ENCODE measurements at places on chromosomes 1 and 21. TPM values are rescaled to one million over a fixed set of nuclear protein-coding genes. Genes with fewer than 3 reads are reported as not detected.

DNA sequence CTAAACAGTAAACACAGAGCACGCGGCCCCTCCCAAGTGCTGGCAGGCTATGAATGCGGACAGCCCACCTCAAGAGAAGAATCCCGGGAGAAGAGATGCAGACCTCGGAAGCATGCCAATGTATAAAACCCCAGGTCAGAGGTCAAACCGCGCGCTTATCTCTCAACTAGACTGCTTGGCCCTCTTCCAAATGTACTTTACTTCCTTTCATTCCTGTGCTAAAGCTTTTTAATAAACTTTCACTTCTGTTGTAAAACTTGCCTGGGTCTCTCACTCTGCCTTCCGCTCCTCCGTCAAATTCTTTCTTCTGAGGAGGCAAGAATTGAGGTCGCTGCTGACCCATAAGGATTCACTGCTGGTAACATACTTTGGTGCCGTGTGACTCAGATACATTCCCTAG is 216.0 kb downstream of the S1PR1 start:
- no peak for DNase-seq

Gene SH2D1B
- total RNA-seq: not detected

Gene LIN28A
- total RNA-seq: 455 TPM

Gene SLC45A1
- 2.5 TPM for total RNA-seq

- DNase-seq: no peak
Measured at GRCh38 chr1:180166436-180166800, 11.7 kb downstream of the QSOX1 start.

DNA sequence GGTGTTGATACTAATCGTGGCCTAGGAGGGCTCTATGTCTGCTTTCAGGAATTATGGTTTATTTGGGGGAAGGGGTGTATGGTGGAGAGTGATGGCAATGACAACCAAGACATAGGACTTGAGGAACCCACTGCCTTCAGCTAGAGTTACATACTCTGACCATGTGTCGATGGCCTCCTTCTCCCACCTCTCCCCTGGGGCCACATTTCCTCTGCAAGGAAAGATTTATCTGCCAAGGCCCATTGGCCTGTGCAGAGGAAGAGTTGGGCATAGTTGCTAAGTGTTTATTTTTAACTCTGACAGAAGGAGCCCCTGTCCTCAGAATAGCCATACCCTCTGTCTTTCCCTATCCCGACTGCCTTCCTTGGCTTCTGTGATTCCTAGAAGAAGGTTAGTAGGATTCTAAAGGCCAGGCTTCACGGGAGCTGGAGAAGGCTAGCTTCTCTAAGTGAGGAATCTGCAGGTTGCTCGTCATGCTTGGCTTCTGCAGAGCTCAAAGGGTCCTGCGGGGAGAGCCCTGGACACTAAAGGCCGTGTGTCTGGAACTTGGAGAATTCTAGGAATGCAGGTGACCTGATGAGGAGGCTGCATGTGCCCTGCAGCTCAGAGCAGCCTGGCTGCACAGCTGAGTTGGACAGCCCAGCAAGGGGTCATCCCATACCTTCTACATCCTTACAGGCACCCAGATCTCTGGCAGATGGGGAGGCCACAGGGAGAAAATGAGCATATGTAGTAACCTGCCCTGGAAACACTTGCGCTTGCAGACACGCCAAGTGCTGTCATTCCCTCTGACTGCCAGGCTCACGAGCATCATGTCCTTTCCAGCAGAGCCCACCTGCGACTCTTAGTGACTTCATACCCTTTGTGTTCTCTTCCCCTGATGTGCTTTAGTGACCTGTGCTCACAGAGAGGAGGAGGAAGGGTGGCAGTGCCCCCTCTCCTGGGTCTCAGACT is 9.7 kb downstream of the MAPKAPK2 start:
- DNase-seq: no peak

Gene ALX3
- total RNA-seq: not detected

Gene PTPRC
- total RNA-seq: not detected

Gene SLFNL1
- 0.37 TPM for total RNA-seq

DNA sequence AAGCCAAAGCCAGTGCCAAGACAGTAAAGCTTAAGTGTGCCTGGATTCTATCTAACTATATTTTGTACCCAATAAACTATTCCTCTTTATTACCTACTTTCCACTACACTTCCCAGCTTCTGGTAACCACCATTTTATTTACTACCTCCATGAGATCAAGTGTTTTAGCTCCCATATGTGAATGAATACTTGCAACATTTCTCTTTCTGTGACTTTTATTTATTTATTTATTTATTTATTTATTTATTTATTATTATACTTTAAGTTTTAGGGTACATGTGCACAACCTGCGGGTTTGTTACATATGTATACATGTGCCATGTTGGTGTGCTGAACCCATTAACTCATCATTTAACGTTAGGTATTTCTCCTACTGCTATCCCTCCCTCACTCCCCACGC is 582.1 kb downstream of the AMY1C start:
- DNase-seq: no peak

DNA sequence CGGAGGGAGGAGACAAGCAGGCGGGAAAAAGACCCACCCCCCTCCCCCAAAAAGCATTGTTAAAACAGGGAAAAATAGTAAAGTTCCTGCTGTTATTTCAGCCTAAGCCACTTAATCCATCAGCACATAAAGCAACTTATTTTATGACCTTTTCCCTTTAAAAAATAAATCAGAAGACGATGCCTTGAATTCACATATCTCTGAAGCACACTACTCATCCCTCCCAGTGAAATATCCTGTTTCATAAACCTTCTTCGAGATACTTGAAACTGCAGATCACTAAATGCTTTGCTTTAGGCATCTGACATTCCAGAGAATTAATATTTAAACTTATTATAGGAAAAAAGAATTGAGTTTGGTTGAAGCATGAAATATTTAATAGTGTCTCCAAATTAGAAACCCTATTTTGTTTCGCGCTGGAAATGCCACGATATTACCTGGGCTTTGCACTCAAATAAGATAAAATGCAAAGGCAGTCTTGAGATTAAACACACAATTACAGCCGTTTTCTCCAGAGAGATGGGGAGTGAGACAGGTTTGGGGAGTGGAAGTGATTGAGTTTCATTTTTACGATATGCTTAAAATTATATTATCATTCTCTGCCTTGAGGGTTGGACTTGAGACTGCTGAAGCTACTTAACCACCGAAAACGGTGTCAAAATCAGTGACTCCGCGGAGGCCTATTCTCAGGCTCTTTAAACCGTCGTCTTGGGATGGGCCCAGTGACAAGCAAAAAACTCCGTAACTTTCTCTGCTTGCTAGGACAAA is 9.3 kb downstream of the GLIS1 start:
- DNase-seq: no peak

GRCh38 chr1:96865731-96866685 is 144.4 kb downstream of the PTBP2 start:
- no peak for DNase-seq

GRCh38 chr1:208917281-208917680 is 666.2 kb upstream of the CAMK1G start:
- no peak for DNase-seq

DNA sequence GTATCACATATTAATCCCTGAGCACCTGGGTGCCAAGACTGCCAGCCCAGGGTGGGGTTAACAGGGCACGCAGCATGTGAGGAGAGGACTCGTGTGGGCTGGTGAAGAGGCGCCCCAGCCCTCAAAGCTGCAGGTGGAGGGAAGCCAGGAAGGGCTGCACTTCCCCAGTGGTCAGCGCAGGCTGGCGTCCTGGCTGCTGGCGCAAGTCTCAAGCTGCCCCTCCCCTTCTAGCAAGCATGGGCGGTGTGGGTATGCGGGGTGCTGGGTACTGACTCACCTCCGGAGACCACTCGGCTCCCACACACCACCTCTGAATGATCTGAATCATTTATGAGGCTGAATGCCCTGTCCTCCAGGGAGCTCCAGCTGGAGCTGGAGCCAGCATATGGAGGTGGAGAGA is 44.0 kb downstream of the EIF2D start:
- no peak for DNase-seq

DNA sequence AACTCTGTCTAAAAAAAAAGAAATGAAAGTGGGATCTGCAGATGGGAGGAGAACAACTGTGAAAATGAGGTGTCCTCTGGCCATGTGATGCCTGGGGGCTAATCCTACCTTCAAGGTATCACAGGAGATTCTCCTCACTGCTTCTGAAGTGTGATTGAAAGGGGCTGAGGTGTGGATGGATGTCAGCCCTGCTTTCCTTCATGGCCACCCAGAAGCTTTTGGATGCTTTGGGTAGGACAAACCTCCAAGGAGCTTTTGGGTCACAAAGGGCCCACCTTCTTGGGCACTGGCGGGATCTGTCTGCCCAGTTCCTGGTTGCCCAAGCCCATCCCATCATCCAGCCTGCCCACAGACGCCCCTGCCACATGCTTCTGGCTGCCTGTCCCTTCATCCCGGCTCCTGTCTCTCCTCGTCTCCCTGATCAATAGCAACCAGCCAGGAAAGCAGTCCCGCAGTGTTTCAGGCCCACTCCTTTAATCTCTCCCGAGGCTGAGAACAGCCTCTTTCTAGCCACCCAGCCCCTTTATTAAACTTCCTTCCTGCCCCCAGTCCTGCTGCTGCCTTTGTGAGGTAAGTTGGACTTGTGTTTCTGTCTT is 87.2 kb downstream of the MAN1C1 start:
- no peak for DNase-seq

Gene JAM2
- total RNA-seq: 29.7 TPM

Gene KPRP
- not detected for total RNA-seq

DNA sequence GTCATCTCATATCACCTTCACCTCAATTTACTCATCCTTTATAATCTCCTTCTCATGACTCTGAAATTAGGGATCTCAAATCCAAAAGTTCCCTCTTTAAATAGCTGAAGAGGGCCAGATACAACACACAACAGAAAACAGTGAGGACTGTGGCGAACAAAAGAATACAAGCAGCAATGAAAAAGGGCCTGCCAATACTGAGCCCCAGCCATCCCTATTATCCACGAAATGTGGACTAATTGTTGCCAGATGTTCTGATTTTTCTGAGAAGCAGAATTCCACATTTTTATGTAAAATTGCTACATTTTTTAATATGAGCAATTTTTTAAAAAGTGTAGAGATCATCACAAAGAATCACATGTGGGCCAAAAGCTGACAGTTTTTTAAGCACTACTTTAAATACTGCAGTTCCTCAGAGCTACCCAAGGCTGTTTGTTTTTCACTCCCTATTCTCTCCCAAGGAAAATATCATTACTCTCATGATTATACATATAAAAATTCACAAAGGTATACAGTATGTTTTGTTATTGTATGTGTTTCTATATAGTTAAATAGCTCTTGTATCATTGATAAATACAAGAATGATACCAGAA is 90.0 kb downstream of the ASH1L start:
- no peak for DNase-seq

- no peak for DNase-seq
Measured at GRCh38 chr1:50521703-50522102, 98.5 kb upstream of the DMRTA2 start.

Gene CADM3
- total RNA-seq: 10.0 TPM

Gene ARHGEF16
- total RNA-seq: 12.2 TPM

DNA sequence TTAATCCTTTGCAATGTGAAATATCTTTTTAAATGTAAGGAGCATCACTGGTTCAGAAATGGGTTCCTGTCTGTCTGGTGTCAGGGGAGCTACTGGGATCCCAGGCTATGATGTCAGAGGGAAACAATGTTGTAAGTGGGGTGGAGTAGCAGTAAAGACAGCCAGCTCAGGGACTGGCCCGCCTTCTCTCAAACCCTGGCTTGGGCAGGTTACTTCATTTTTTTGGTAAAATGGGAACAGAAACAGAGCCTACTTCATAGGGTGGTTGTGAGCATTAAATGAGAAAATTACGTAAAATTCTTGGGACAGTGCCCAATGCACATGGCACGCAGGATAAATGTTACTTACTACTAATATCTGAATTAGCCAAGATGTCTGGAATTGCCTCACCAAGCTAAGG is 30.7 kb upstream of the IL20 start:
- no peak for DNase-seq

Gene ITLN2
- not detected for total RNA-seq

DNA sequence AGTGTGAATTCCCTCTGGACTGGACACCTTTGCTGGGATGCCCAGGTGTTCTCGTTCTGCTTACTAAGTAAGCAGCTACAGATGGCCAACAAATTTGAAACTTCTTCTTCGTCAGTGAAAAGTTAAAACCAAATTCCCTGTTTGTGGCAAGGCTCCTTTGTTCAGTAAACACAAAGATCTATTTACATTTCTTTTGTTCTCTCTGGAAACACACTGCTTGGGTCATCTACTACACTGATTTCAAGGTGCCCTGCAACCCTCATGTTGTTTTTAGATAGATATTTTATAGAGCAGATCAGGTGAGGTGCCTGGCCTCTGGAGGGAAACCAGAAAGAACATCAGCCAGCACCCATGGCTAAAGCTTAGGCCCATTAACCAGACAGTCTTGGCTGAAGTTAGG is 157.2 kb upstream of the UBE2U start:
- no peak for DNase-seq

DNA sequence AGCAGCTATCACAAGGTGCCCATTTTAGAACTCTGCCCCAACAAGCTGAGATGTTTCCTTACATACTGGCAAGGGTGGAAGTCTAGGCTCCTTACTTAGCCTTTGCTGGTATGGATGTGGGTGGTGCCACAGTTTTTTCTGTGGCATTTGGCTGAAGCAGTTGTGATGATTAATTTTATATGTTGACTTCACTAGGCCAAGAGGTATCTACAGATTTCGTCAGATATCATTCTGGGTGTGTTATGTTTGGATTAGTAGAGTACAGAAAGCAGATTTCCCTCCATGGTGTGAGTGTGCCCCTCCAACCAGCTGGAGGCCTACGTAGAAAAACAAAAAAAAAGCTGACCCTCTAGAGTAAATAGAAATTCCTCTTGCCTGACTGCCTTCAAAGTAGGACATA is 317.0 kb downstream of the BARHL2 start:
- no peak for DNase-seq

- DNase-seq: no peak
Measured at GRCh38 chr1:236982380-236982779, 21.9 kb downstream of the MT1HL1 start.

- no peak for DNase-seq
Measured at GRCh38 chr1:223393275-223394214, at the start of gene CCDC185. CCDC185 (plus strand) TSS chr1:223393415; CDS start chr1:223393476, 61 bp downstream.

- no peak for DNase-seq
Measured at GRCh38 chr1:28412731-28413130, 43.2 kb downstream of the PHACTR4 start.

DNA sequence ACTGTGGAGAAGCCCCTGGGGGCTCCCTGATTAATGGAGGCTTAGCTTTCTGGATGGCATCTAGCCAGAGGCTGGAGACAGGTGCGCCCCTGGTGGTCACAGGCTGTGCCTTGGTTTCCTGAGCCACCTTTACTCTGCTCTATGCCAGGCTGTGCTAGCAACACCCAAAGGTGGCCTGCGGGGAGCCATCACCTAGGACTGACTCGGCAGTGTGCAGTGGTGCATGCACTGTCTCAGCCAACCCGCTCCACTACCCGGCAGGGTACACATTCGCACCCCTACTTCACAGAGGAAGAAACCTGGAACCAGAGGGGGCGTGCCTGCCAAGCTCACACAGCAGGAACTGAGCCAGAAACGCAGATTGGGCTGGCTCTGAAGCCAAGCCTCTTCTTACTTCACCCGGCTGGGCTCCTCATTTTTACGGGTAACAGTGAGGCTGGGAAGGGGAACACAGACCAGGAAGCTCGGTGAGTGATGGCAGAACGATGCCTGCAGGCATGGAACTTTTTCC is 24.8 kb downstream of the PCSK9 start:
- no peak for DNase-seq

GRCh38 chr1:18546026-18546425 is 65.3 kb downstream of the KLHDC7A start:
- DNase-seq: no peak

Gene TTC39A
- 1.7 TPM for total RNA-seq

All from neural crest cell (in vitro differentiated cells).